ENCODE measurements at places on chromosomes 3 and 15.

- no peak for DNase-seq
Observed at GRCh38 chr15:98614681-98615080, 33.7 kb upstream of the IGF1R start.

GRCh38 chr3:194876403-194877095 is 190.9 kb downstream of the FAM43A start:
- no peak for DNase-seq

- DNase-seq: no peak
Observed at GRCh38 chr3:118997190-118997589, 37.5 kb downstream of the IGSF11 start.

GRCh38 chr15:63251701-63252100 is 25.7 kb upstream of the APH1B start:
- no peak for DNase-seq

DNA sequence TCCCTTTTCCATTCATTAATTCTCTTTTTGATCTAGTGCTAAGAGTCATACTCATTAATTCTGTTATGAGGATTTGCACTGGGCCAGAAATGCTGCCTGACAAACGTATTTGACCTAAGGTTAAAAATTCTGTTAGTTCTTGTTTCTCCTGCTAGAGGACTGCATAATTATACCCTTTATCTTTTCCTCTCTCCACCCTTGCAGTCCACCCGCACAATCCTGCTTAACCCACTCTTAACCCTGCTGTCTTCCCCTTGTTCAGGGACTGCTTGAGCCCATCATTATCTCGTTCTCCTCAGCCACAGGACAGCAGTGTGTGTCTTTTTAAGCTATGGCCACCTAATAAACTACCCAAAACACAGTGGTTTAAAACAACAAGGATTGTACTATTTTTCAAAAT is 31.1 kb upstream of the DYNC1LI1 start:
- no peak for DNase-seq

GRCh38 chr3:66416556-66417304 is 84.1 kb downstream of the LRIG1 start:
- no peak for DNase-seq

GRCh38 chr3:133926736-133927539 is 31.3 kb upstream of the RAB6B start:
- DNase-seq: no peak

DNA sequence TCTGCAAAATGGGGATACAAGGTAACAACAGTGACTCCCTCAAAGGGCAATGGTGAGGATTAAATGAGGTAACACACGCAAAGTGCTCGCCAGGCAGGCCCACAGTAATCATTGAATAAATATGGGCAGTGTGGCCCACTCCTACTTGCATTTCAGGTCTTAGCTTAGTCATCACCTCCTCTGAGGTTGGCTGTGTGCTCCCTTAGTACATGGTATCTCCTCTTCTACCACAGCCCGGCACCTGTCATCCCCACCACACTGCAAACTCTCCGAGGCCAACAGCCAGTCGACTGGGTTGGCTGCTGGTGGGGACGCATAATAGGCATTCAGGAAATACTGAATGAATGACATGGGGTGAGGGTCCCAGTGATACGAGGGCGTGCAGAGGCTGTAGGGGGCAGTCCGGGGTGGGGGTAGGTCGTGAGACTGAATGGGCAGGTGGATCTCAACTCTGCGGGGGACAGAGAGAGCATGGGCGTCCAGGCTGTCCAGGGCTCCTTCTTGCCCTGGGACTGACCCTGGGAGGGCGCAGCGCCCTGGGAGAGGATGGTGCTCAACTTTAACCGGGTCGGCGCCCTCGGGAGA is 375 bp upstream of the MYZAP start:
- no peak for DNase-seq

DNA sequence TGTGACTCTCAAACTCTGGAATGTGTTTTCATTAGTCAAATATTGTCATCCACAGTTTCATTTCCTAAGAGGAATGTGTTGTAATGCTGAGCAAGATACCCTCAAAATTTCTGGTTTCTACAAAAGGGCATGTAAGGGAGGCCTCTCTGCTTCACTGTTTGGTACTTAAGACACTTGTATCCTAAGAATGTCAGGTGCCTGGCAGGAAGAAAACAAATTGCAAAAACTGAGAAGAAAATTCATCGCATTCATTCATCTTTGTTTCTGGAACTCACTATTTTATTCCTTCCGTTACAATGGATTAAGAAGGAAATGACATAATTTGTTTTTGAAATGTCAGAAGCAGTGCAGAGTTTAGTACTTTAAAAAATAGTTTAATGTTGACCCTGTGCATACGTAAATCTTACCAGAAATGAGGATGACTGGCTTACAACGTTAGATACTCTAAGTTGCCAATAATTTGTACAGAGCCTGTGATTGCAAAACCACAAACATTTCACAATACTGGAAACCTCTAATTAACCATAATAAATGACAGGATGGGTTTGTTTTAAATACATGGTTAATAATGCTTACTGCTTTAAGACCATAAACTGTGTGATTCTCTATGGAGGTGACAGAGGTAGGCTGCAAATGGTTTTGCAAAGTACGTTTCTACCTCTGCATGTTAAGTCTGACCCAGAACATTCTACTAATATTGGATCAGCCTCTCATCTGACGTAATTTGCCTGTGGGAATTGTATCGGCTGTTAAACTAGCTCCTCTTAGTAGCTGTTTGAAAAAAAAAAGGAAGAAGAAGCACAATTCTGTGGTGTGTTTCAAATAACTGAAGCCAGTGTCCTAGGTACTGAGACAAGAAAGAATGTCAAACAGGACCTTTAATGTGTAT is 477.8 kb downstream of the RBMS3 start:
- DNase-seq: peak; percentile 3

- DNase-seq: no peak
Observed at GRCh38 chr3:191051037-191051436, 148.0 kb upstream of the OSTN start.

DNA sequence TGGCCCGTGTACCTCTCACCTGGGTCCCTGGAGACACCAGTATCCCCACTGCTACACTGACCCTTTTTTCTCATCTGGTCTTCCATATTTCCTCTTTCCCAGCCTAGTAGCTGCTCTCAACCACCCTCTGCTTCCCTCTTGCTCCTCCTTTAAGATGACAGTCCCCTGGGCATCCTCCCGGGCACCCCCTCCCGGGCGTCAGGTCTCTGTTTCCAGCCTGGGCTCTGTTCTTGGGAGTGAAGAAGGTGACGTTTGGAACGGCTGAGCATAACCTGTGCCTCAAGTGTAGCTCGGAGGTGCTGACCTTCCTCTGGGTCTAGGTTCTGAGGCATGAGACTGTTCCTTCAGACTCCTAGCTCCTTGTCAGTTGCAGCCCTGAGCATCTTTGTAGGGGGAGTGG is 101.2 kb downstream of the VGLL4 start:
- no peak for DNase-seq

- no peak for DNase-seq
Observed at GRCh38 chr3:196057760-196058331, 24.0 kb downstream of the TFRC start.

GRCh38 chr3:5187920-5188418 is 462 bp downstream of the EDEM1 start:
- no peak for DNase-seq

DNA sequence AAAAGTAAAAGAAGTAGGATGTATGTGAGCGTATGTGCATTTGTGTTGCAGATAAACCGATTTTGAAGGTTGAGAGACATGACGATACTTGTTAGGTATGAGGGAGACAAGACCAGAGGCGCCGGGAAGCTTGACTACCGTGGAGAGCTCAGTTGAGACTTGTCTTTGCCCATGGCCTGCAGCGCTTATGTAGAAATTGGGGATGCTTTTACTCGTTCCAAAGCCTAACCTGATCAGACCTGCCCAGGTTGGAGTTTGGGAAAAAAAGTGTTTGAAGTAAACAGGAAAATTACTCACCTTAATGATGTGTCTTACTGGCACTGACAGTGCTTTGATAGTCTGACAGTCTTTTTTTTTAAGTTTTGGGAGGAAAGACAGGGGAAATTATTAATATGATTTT is 202.8 kb downstream of the TP63 start:
- DNase-seq: no peak

- no peak for DNase-seq
Observed at GRCh38 chr3:99249627-99250026, 348.1 kb upstream of the DCBLD2 start.

DNA sequence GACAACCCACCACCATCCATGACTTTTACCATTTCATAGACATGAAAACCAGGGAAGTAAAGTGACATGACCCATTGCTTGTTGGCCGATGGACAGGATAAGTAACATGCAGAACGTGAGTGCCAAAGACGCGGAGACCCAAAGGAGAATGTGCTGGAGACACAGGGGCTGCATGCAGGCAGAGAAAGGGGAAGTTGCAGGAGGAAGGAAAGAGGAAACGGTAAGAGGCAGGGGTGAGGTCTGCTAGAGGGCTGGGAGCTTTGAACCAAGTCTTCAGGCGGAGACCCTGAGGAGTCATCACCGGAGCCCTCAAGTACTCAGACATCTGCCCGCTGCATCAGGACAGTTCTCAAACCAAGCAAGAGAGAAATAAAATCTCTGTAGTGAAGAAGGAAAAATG is 34.9 kb downstream of the MAGEF1 start:
- no peak for DNase-seq

DNA sequence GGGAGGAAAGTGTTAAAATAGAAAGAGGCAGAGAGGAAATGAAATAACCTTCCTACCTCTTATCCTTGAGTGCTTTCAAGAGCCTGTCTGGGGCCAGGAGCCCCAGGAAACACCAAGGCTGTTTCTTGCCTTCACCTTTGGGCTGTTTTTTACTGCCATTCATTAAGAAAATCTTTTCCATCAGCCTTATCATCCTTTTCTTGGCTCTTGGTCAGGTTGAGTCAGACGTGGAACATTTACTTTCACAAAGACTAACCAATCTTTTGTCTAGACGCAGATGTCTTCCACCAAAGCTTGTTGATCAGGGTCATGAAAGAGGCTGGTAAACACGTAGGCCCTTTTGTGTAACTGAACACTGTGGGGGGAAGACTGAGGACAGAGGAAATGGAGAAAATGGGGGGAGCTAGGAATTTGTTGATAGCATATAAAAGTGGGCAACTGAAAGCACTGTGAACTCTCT is 151.0 kb upstream of the THBS1 start:
- DNase-seq: no peak

GRCh38 chr3:165725296-165725695 is 111.9 kb downstream of the BCHE start:
- no peak for DNase-seq

DNA sequence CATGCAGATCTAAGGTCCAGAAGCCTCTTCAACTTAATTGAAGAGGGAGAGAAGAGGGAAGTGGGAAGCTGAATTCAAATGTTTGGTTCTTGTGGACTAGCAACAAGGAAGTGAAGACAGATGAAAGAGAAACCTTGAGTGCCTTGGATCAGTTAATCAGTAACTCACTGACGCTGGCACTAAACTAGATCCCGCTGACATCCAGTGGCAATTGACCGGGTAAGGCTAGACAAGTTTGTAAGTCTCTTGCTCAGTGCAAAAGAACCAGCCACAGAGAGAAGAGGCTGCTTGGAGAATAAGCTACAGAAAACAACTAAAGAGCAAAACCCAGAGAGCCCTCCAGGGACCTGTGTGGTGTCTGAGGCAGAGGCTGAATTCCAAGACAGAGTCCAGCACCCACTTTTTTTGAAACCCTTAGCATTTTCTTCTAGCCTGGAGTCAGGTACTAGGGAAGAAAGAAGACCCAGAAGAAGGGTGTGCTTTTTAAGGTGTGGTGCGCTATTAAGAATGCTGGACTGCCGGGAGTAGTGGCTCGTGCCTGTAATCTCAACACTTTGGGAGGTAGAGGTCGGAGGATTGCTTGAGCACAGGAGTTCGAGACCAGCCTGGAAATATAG is 6.9 kb downstream of the PLCH1 start:
- DNase-seq: no peak

- peak; percentile 21 for DNase-seq
Observed at GRCh38 chr3:70358978-70359580, 46.6 kb upstream of the MDFIC2 start.

DNA sequence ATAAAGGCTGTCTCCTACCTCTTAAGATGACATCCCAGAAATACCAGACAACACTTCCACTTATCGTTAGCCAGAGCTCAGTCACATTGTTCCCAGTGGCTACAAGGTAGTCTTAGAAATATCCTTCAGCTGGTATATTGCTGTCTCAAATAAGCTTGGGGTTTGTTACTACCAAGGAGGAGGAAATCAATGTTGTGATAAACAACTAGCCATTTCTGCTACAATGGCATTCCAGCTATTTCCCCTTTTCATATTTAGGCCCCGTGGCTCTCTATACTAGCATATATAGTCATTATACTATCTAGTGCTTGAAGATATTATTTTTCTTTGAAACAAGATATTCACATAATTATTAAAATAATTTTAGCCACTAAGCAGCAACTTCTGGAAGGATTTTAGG is 56.5 kb downstream of the VPS8 start:
- DNase-seq: no peak

DNA sequence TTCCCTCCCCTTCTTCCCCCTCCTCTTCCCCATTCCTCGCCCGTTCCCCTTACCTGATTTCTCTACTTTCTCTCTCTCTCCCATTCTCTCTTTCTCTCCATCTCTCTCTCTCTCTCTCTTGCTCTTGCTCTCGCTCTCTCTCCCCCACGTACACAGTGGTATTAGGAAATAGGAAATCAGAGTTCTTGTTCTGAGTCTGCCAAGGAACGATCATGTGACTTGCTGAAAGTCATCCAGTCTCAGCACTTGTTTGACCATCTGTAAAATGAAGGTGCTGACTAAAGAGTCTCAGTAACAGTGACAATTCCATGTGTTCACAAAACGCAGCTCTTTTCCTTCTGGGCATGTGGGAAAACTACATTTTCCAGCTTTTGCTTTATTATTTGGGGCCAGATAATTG is 445.0 kb upstream of the TGFBR2 start:
- DNase-seq: no peak

- DNase-seq: no peak
Observed at GRCh38 chr15:63458026-63458425, 46.4 kb upstream of the USP3 start.

DNA sequence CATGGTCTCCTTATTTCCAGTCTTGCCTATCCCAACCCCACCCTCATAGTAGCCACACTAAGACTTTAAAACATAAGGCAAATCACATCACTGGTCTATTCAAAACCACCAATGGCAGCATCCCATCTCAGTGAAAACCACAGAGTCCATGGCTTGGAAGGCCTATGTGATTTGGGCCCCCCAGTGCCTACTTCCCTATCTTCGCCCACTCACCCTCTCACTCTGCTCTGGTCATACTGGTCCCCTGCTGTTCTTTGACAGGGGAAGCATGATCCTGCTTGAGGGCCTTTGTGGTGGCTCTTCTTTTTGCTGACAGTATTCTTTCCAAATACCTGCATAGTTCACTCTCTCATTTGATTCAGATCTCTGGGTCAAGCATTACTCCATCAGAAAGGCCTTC is 3.3 kb downstream of the GTF2A2 start:
- no peak for DNase-seq

GRCh38 chr15:78620021-78620526 is 722 bp downstream of the CHRNA3 start:
- DNase-seq: no peak

- no peak for DNase-seq
Observed at GRCh38 chr3:126870608-126871210, 112.2 kb upstream of the PLXNA1 start.

DNA sequence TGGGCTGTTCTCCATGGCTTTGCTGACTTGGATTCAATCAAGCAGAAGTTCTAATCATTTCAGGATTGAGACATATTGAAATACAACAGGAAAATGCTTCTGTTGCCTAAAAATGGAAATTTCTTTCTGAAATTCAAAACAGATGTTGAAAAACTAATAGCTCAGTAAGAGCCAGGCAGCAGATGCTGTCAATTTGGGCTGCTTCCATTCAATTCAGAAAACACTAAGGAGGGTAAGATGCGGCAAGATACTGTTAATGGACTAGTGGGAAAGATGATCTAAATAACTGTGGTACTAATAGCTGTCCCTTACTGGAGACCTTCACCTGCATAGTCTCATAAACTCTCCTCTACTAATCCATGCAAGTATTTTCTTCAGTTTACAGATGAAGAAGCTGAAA is 53.5 kb downstream of the DGKG start:
- no peak for DNase-seq

Data from NCI-H748 treated with DMSO at 0.1 percent for 48 hours (cell line).